Glutamatergic neuron (in vitro differentiated cells): ENCODE measurements at places on chromosomes 2 and 18. TPM values are rescaled to one million over a fixed set of nuclear protein-coding genes. Genes with fewer than 3 reads are reported as not detected.
A peak's percentile ranks its signal among the peaks of the same experiment; 100 is the strongest.

GRCh38 chr18:33959609-33960008 is 265.1 kb downstream of the NOL4 start:
- no peak for DNase-seq

- no peak for DNase-seq
These were observed 332.7 kb upstream of the POU3F3 start for GRCh38 chr2:104521247-104521646.

GRCh38 chr2:118983133-118983532 is 41.1 kb downstream of the MARCO start:
- no peak for DNase-seq

- DNase-seq = no peak
These were observed 39.4 kb downstream of the CPO start for GRCh38 chr2:206978746-206979145.

DNA sequence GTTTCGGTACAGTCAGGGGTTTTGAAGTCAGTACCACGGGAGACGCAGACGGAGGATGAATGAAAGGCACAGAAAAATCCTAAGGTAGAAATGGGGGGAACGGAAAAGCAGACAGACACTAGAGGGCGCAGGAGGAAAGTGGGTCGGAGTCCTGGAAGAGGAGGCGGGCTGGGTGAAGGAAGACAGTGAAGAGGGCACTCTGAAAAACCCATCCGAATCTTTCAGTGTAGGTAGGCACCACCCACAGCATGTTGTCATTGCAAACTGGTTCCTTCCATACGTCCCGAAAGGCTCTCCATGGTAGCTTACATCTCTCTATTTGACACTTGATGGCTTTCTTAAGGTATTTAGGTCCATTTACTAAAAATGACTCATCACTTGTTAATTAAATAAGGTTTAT is 18.5 kb upstream of the ZNF236 start:
- DNase-seq = peak; percentile 77

DNA sequence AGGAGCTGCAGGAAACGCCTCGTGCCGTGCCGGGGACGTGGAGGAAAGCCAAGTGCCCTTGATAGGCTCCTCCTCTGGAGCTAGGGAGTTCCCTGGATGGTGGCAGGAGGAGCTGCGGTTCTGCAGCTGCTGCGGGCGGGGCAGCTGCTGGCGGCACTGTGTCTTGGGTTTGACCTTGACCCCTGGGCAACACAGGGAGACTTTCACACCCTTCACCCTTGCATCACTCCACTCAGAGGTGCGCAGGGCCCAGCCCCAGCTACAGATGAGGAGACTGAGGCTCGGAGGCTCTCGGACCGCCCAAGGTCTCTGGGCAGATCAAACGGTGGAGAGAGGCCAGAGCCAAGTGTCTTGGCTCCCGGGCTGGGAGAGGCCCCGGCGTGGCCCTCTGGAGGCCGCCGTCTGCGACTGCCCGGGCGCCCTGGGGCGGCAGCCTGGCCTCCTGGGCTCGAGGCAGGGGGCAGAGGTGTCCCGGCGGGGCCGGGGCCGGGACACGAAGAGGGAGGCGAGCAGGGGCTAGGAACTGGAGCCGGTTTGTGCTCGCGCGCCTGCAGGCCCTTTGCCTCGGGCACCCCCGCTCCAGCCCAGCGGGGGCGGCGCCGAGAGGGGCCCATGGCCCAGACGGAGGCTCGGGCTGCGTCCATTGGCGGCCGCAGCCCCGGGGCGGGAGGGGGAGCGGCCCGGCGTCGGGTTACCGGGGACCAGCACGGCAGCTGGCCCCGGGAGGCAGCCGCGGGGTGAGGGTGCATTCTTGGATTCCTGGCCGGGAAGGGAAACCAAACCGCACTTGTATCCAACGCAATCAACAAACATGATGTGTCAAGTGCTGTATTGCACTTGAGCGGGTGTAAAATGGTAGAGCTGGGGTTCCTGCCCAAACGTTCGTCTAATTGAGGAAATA is 129.6 kb upstream of the SLC1A4 start:
- peak; percentile 49 for DNase-seq

- peak; percentile 37 for DNase-seq
These were observed 32.6 kb downstream of the MARCHF4 start for GRCh38 chr2:216339456-216340279.

DNA sequence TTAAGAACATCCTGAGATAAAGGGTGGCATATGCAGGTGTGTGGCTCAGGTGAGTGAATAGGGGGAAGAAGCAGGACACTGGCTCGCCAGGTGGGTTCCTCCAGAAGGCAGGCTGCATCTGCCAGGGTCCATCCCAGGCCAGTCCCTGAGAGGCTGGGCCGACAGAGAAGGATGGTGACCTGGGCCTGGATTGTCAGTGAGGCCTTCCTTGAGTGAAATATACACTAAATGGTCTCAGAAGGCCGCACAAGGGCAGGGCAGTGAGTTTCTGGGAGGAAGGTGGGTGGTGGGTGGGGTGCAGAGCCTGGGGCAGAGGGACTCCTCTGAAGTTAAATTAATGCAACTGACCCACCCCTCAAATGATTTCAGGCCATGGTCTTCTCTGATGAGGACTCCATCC is 182.1 kb downstream of the ANKRD30B start:
- no peak for DNase-seq

DNA sequence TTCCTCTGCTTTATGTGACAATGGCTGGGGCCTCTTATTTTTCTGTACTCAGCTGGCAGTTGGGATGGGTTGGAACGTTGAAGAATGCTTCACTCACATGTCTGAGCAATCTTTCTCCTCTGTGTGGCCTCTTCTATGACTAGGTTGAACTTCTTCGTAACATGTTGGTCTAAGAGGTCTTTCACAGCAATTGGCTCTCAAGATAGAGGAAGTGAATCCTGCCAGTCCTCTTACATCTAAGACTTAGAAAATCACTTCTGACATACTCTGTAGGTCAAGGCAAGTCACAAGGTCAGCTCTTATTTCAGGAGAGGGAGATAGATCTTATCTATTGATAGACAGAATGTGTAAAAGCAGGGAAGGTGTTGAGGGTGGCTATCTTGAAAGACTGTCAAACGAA is 174.1 kb downstream of the NYAP2 start:
- no peak for DNase-seq

- DNase-seq = no peak
These were observed 276.3 kb upstream of the ERBB4 start for GRCh38 chr2:212814941-212815340.

DNA sequence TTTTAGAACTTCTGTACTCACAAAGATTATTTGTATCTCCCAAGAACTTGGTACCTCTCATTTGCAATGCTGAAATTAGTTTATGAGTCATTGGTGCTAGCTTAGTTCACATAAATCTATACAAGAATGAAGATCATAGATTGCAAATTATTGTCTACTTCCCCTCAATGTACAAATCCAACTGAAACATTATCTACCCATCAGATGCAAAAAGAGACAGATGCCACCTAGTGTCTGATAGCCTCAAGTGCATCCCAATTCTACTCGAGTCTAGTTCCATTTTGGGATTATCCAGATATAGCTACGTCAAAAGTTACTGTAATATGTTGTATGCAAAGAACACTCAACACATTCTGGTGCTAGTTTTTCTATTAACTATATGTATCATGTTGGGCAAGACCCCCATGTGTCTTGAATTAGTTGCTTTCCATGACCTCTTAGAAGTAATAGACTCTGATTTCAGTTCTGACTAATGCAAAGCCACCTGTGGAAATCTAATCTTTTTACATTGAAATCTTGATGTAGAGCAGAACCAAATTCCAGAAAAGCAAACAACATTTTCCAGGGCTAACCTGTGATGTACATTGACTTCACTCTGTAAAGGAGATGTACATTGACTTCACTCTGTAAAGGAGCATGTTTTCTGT is 210.0 kb downstream of the RBM43 start:
- no peak for DNase-seq

DNA sequence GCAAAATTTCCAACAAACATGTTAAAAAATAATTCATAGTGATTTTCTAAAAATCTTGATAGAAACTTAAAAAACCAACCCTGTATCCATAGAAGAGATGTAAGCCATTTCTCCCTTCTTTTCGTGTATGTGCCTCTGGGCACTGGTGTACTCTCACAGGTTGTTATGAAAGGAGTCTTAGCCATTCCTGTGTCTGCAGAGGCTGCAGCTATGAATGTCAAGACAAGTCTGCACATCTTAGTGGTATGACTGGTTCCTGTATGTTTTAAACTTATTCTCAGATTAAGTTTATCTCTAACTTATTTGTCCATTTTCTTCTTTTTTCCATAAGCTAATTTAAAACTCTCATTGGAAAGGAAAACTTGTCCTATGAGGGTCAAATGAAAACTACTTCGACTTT is 84.0 kb downstream of the DPP4 start:
- no peak for DNase-seq

DNA sequence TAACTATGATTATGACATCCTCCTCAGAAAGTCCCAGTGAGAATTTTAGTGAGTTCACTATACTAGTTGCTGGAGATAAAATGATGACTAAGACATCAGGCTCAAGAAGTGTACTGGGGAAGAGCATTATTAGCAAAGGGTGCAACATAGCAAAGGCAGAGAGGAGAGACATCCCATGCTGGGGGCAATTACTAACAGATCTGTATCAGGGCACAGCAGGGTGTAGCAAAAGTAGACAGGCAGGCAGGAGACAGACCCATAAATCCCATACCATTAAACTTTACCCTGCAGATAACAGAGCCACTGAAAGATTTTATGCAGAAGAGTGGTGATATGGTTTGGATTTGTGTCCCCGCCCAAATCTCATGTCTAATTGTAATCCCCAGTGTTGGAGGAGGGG is 161.7 kb downstream of the SP3 start:
- no peak for DNase-seq

- no peak for DNase-seq
These were observed 551.5 kb downstream of the RIT2 start for GRCh38 chr18:42563995-42564394.

DNA sequence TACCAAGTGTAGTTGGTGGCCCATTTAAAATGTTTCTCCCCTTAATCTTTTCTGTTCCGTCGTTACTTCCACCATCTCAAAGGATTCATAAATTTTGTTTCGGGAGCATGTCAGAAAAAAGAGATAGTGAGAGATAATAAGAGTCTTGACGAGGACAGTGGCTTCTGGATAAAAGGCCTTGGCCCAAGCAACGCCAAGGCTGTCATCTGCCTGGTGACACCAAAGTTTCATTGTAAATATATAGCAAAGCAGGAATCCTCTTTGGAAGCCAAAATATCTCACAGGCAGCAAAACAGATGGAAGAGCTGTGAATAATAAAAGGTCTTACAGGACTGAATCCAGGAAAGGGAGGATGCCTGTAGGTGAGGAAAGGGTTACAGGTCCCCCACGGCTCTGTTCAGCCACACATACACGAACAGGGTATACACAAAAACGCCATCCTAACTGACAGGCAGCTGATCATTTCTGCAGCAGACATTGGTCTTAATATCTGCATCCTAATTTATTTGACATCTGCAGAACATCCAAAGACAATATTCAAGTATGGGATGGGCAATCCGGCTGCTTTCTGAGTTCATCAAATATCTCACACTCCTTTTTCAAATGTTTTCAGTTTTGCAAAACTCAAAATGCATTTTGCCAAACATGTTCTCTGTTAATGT is 382.8 kb downstream of the OSR1 start:
- no peak for DNase-seq

- no peak for DNase-seq
These were observed 70.3 kb downstream of the TMEM237 start for GRCh38 chr2:201572846-201573508.

GRCh38 chr18:59056706-59057492 is 82.8 kb upstream of the SEC11C start:
- peak; percentile 89 for DNase-seq

GRCh38 chr2:9346885-9347284 is 76.4 kb downstream of the ITGB1BP1 start:
- DNase-seq = no peak

Gene NT5DC4
- total RNA-seq = not detected

Gene NAGK
- 188 TPM for total RNA-seq

Gene DSG4
- total RNA-seq = not detected

Gene EMILIN1
- 3.2 TPM for total RNA-seq

Gene APCDD1
- 171 TPM for total RNA-seq

Gene MAP2
- 177 TPM for total RNA-seq

Gene SNED1
- total RNA-seq = 2.8 TPM

Gene KDM3A
- total RNA-seq = 80.3 TPM

Gene DDX1
- total RNA-seq = 255 TPM
